Frontal cortex (tissue), 4 donors: ENCODE measurements at places on chromosomes 1 and 21.
A peak's percentile ranks its signal among the peaks of the same experiment; 100 is the strongest.

GRCh38 chr1:3658231-3658615 is 5.9 kb downstream of the TP73 start:
- DNase-seq = no peak

DNA sequence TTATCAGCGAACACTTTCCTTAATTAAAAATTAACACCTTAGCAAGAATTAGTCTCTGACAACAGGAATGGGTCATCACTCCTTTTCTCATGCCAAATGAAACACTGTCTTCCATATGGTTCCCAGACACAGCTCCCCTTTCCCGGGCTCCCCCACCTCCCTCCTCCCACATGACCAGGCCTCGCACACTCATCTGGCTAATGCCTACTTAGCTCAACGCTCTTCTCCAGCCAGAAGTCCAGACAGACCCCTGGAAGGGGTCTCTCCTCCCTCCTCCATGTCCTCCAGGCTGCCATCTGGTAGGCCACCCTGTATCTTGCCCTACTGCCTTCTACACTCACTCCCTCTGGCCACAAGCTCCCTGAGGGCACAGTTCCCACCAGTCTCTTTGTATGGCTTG is 39.9 kb downstream of the KCNC4 start:
- DNase-seq = no peak

GRCh38 chr1:150259217-150259616 is 1.6 kb downstream of the CA14 start:
- DNase-seq = no peak

GRCh38 chr1:177915641-177916040 is 54.2 kb downstream of the SEC16B start:
- DNase-seq = no peak

GRCh38 chr1:35715568-35716002 is 3.1 kb downstream of the C1orf216 start:
- peak; percentile 72 for DNase-seq

DNA sequence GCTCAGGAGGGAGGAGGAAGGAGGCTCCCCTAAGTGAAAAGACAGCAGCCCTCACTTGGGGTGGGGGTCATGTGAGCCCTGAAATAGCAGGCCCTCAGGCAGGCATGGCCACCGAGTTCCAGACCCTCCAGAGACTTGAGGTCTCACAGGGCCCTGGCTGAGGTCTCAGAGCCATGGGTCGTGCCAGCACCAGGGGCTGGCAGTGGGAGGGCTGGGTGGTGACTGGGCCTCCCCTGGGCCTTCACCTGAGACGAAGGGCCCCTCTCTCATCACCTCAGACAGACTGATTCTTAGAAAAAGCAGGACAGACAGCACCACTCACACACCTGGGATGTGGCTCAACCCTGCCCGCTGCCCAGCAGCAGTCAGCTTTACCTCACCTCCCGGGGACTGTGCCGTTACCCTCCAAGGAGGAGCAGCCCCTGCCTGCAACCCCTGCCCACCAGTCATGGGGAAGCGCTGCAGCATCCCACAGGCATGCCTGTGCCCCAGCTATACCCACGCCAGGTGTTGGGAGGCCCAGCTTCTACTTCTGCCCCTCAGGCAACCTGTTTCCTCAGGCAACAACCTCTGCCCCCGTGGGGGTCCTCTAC is 42.6 kb upstream of the LRP8 start:
- DNase-seq = no peak

DNA sequence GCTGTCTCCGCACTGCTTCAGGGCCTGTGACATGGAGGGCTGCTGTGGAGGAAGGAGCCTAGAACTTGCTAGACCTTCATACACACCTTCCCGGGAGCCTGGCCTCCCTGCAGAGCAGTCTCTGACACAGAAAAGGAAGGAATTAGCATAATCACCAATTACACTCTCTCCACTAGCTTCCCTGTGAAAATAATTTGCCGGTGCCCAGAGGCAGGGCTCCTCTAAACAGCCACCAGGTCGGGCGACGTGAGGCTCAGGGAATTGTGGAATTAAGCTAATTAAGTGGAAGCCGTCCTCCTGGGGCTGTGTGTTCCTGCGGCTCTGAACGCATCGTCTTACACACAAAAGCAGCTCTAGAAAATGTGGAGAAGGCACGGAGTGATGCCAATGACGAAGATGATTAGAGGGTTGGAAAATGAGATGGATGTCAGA is 82.6 kb downstream of the NENF start:
- no peak for DNase-seq

DNA sequence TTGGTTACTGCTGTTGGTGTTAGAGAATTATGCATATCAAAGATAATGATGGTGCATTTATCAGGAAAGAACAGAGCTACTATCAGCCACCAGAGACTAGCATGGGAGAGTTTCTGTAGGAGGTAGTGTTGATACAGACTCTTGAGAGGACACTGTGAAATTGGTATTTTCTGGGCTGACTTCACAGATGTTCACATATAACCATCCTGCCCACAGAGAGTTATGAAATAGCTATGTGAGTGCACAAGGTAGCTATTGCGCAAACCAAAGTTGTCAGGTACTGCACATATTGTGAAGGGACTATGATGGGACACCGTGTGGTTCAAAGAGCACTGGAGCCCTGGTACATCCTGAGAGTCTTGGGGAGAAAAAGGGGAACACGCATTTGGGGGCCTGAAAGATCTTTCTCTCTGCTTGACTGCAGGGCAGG is 1.4 kb upstream of the TLCD4 start:
- DNase-seq = no peak

- DNase-seq = no peak
Observed at GRCh38 chr1:31731049-31731565, 27.3 kb upstream of the COL16A1 start.
